Nucleus accumbens (tissue), 56 donors: ENCODE measurements at places on chromosomes 7 and 10.

DNA sequence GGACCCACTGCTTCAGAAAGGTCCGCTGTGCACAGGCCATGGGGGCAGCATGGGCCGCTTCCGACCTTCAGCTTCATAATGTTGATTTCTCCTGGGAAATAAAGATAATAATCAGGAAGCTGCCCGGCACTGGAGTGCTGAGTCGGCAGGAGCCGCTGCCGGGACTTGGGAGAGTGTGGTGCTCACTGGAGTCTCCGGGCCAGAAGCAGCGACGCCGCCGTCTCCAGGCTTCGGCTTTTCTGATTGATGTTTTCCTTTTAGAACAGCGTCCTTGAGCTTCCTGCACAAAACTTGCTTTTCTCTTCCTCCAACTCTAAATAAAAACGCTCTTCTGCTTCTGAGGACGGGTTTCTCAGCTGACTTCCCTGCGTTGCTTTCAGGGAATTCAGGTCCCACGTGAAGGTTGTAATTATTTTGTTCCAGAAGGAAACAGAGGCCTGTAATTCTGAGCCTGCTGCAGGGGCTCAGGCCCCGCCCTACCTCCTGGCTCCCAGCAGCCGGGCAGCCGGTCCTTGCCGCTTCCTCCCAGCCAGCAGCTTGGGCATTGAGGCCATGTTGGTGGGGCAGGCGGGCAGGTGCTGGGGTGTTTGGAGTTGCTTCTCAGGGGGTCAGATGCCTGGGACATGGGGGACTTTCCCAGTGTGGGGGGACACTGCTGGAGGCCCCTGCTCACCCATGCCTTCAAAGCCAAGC, 14.7 kb downstream of the PWWP2B start:
- peak; percentile 31 for DNase-seq

DNA sequence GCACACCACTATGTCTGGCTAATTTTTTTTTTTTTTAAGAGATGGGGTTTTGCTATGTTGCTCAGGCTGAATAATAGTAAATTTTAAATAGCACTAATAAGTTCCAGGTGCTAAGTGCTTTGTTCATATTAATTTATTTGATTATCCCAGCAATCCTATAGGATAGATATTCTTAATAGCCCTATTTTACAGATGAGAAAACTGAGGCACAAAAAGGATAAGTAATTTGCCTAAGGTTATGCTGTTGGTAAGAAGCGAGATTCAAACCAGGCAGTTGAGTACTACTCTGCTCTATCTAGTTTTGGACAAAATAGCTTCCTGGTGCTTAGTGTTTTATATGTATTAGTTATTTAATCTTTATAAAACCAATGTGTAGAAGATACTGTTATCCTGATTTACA, 72.5 kb upstream of the STRIP2 start:
- no peak for DNase-seq

GRCh38 chr7:154610903-154611302, 392.0 kb downstream of the PAXIP1 start:
- DNase-seq, result no peak

DNA sequence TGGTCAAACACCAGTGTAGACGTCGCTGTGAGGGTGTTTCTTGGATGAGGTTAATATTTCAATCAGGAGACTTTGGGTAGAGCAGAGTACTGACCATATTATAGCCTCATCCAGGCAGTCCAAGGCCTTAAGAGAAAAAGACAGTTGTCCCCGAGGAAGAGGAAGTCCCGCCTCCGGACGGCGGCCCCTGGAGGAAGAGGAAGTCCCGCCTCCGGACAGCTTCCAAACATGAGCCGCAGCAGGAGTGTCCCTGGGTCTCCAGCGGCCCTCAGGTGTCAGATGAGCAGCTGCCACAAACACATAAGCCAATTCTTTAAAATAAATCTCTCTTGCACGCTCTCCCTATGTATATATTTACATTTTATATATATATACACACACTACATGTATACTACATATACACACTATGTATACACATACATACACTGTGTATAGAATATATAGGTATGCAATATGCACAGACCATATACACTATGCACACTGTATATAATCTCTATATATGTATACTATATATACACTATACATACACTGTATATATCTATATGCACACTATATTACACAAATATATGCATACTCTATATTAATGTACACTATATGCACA, 37.5 kb downstream of the PWWP2B start:
- DNase-seq, result no peak

- no peak for DNase-seq
Observed at GRCh38 chr10:59181668-59182067, 5.2 kb downstream of the PHYHIPL start.

GRCh38 chr7:114051871-114052331, 133.1 kb upstream of the PPP1R3A start:
- DNase-seq, result no peak

- DNase-seq, result no peak
Observed at GRCh38 chr10:102147561-102147960, 4.6 kb upstream of the NOLC1 start.

DNA sequence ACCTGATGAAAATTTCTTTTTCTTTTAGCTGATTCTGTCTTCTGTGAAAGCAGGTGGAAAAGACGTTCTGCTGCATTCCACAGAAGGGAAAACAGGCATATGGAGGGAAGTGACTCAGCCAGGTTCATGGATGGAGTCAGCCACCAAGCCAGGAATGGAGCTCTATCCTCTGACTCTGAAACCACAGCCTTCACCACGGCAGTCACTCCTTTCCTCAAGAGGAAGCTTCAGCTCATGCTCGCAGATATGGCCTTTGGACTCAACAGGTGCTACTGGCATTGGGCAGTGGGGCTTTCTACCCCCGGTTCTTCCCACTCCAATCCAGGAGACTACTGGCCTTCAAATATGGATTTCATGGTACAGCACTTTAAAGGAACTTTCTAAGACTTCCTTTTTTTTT, 11.5 kb upstream of the PLAU start:
- DNase-seq, result no peak

- DNase-seq, result no peak
Observed at GRCh38 chr7:34184466-34184865, 279.1 kb downstream of the BMPER start.

- no peak for DNase-seq
Observed at GRCh38 chr7:44211126-44211675, 10.4 kb downstream of the YKT6 start.

GRCh38 chr10:86693721-86694369, 25.5 kb downstream of the LDB3 start:
- DNase-seq, result no peak

GRCh38 chr7:33578166-33578565, 327.2 kb upstream of the BMPER start:
- DNase-seq, result no peak

GRCh38 chr10:9076066-9076465, 1021.6 kb downstream of the GATA3 start:
- DNase-seq, result no peak

DNA sequence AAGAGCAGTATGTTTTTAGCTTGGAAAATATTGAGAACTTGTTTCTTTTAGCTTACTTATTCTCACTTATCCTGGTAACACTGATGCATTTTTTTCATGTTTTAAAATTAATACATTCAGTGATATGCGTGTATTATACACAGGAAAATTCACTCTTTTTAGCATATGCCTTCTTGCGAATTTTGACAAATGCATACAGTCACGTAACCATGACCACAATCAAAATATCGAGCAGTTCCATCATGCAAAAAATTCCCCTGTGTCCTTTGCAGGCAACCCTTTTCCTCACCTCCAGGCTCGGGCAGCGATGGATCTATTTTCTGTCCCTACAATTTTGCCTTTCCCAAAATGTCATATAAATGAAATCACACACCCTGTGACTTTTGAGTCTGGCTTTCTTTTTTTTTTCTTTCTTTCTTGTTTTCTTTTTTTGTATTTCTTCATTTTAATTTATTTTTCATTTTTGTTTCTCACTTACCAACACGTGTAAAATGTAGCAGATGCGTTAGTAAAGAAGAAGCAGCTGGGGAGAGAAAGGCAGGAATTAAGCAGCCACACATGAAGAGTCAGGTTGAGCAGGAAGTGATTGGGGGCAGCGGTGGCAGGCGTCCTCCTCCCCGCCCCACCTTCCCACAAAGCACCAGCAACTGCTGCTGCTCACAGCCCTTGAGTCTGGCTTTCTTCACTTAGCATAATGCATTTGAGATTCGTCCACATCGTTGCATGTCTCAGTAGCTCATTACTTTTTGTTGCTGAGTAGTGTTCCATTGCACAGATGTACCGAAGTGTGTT, 29.9 kb downstream of the ADRB1 start:
- no peak for DNase-seq

DNA sequence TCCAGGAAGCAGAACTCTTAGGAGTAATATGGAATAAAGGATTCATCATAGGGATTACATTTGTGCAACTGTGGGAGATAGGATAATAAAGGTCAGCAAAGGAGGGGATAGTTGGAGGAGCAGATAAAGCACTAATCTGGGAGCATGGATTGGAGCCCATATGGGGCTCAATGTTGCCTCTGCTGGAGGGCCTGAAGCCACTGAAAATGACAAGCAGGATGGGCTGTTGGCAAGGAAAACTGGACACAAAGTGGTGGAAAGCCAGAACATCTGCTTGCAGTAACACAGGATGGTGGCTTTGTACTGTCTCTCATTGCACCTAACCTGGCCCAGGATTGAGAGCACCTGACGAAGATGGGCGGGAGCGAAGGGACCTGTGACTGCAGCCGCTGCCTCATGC, 15.0 kb upstream of the COMMD3 start:
- DNase-seq, result no peak

GRCh38 chr7:106952658-106953231, 87.7 kb downstream of the PIK3CG start:
- peak; percentile 40 for DNase-seq

DNA sequence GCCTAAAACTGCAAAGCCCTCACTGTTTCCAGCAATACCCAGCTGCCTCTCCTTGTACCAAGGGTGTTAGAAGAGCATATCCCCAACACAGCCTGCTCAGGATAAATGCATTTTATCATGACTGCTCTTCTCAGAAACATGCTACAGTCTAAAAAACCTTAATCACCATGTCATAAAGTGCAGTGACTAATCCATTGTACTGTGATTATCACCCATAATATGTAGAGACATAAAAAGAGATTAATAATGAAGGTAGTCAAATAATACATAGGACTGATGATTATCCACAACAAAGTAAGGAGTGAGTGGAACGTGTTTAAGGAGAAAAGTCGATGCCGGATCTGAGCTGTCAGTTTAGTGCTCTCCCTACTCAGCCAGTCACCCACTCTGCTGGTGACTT, 12.2 kb upstream of the WDR11 start:
- no peak for DNase-seq

- no peak for DNase-seq
Observed at GRCh38 chr7:128811631-128812430, 18.4 kb upstream of the FLNC start.

DNA sequence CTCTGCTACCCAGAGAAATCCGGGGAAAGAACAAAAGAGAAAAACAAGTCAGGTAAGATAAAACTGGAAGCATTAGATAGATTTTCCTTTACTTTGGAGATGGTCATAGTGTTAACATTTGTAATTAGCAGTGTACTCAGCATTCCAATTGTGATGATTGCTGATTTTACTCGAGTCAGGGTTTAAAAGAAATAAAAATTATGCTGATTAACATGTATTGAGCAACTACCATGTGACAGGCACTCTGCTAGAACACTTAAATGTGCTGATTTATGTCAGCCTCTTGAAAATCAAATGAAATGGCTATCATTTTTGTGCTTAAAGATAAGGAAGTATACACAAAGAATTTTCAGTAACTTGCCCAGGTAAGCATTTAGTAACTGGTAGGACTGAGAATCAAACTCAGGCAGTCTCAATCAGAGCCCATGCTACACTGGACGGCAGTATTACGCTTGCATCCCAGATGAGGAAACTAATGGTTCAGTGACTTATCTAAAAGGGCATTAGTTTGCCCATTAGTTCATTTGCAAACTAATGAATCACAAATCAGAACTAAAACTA, 735.1 kb upstream of the SORCS1 start:
- DNase-seq, result no peak

GRCh38 chr7:150648353-150649079, 16.3 kb upstream of the GIMAP6 start:
- no peak for DNase-seq

GRCh38 chr10:20598590-20598989, 298.5 kb downstream of the NEBL start:
- DNase-seq, result no peak

DNA sequence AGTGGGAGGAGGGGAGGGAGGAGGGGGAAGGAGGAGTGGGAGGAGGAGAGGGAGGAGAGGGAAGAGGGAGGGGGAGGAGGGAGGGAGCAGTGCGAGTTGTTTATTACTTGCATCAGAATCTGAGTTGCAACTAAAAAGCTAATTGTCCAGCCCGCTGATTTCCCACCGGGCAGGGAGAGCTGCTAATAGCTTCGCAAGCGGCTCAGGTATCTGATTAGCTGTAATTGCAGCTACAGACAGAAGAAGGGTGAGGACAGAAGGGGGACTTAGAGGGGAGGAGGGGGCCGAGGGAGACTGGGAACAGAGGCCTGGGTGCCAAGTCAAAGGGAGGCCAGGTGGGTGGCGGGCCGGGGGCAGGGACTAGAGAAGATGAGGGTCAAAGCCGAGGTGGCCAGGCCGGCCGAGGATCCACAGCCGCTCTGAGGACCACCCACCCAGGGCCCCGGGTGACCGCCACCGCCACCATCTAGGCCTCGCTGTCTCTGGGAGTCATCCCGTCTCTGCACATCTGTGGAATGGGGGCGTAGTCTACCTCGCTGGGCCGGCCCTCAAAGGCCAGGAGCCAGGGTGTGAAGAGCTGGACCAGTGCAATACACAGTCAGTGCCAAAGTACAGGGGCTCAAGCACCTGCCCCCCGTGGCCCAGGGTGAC, 54.2 kb downstream of the MICALL2 start:
- DNase-seq, result no peak

GRCh38 chr10:110414548-110415309, 83.0 kb upstream of the DUSP5 start:
- DNase-seq, result peak; percentile 25

DNA sequence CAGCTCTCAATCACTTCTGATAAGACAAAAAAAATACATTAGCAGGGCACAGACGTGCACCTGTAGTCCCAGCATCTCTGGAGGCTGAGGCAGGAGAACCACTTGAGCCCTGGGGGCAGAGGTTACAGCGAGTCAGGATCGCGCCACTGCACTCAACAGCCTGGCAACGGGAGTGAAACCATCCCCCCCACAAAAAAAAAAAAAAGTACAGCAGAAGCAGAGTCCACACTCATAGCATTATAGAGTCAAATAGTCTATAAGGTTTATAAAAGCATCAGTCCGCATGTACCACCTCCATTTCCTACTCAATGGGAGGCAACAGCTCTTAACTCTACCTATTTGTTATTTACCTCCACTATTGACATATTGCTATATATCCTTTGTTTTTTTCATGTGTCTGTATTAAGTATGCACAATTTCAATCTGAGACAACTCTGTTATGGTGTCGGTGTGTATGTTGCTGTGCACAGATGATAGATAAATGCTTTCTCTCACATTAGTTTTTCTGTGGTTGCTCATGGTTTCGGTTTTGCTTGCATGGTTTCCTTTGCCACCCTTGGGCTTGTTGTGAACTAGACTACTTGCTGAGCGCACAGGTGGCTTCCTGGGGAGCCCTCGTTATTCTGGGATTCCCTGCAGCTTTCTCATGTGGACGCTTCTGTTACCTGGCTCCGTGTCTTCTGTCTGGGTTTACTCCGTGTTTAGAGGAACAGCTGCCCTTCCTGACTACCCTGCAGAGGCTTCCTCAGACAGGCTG, 40.4 kb downstream of the PROSER2 start:
- no peak for DNase-seq

- no peak for DNase-seq
Observed at GRCh38 chr10:9056521-9056920, 1002.0 kb downstream of the GATA3 start.

GRCh38 chr7:79461660-79462059, 8.2 kb upstream of the MAGI2 start:
- no peak for DNase-seq

GRCh38 chr10:128875956-128876736, 590.9 kb upstream of the MGMT start:
- DNase-seq, result no peak
